ENCODE measurements at places on chromosomes 7 and 10.

DNA sequence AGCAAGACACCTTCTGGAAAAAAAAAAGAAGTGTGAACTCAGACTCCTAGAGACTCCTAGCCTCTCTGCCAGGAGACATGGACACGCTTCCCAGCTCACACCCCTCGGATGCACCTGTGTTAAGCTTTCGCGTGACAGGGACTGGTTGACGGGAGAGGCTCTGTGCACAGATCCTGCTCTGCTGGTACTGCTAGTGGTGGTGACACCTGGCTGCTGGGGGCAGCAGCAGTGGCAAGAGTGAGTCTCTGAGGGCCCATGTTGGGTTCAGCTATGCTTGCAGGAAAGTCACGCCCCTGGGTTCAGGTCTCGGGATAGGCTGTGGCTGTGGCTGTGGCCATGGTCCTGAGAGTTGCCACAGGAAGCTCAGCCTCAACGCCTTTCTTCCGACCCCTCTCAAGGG is 81.1 kb downstream of the XRCC2 start:
- DNase-seq: no peak

DNA sequence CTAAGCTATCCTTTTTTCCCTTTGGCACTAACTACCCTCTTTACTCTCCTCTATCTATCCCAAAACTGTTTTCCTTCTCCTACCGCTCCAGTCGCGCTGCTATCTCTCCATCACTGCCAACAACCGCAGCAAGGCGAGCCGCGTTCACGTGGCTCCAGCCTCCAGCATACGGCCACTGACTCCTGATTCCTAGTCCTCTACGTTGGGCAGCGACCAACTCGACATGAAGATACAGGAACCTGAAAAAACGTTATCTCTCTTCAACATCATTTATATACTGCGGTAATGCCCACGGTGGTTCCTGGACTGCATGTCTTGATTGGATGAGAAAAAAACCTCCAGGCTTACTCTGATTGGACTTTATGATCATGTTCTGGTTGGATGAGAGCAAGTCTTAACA is 129.5 kb downstream of the ZNF716 start:
- no peak for DNase-seq

- no peak for DNase-seq
Measured at GRCh38 chr10:45375101-45375500, 1.1 kb downstream of the ALOX5 start.

GRCh38 chr7:32461484-32461883 is 28.7 kb downstream of the LSM5 start:
- DNase-seq: no peak

DNA sequence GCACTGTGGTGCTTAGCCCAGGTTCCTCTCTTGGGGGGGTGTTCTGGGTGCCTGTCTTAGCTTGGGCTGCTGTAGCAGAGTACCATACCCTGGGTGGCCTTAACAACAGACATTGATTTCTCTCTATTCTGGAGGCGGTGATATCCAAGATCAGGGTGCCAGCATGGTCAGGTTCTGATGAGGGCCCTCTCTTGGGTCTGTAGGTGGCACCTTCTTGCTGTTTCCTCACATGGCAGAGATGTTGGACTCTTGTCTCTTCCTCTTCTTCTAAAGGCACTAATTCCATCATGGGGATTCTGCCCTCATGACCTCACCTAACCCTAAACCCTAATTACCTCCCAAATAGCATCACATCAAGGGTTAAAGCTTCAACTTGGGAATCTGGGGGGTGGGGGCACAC is 19.9 kb upstream of the CRHR2 start:
- DNase-seq: no peak

All from hypothalamus (tissue), 51 donors.